ENCODE measurements at places on chromosomes 5 and 9.

DNA sequence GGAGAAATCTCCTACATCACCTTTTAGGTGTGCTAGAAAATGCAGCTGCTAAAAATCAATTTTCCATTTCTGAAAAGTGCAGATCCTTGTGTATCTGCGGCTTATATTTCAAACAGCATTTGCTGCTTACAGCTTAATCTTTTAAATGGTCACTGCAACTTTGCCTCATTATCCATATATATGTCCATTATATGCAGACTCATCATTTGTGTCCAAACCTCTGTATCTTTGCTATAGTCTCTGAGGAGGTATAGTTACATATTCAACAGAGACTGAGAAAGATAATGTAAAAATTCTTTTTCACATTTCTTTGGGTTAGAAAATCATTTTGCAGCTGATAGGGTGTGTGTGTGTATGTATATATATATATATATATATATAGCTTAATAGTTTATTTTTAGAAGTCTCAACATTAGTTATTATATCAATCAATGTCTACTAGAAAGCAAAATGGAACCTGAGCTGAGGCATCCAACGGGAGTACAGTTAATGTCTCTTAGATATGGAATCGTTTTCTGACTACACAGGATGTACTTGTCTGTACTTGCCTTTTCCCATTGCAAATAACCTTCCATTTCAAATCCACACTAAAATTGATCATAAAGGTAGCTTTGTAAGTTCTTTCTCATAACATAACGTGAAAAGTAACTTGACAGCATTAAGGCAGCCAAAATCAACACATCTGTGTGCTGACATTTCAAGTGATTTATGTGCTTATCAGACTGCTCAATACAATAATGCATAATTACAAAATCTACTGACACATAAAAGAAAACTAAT, 267.0 kb upstream of the HAPLN1 start:
- no peak for DNase-seq

DNA sequence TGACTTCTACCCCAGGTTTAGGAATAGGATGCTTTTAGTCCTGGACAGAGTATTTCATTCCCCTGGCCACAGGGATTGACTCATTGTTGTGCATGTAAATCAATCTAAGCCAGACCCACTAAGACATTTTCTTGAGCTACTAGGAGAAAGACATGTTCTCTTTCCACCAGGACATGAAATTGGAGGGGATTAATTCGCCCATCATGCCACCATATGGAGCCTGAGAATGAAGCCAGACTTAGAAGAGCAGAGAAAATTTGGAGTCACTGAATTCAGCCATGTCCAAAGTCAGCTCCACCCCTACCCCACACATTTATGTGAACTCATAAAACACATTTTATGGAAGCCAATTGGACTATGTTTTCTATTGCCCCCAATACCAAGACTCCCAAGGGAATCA, 322.5 kb downstream of the NFIB start:
- DNase-seq: no peak

- no peak for DNase-seq
Observed at GRCh38 chr5:65825408-65826328, 100.7 kb upstream of the ERBIN start.

DNA sequence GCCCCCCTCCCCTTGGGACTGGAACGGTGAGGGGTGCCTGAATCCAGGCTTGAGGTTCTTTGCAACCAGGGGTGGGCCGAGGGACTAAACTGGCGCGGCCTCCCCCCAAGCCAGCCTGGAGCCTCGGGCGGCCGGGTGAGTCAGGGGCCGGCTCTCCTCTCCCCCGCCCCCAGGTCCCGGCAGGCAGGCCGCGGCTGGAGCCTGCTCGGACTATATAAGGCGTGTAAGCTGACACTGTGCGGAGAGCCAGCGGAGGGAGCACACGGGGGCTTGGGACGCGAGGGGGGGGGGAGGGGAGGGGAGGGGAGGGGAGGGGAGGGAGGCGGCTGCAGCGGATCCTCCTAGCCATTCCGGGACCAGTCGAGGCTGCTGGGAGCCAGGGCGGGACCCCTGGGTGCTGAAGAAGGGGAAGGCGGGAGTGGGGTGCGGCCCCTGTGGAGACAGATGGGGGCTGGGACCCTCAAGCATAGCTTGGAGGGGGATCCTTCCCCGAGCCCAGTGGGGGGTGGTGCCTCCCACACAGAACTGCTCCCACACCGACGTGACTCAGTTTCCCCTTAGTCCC, 595 bp downstream of the PDLIM7 start:
- no peak for DNase-seq

- DNase-seq: no peak
Observed at GRCh38 chr5:137492331-137492730, 6.8 kb downstream of the SPOCK1 start.

GRCh38 chr5:148799737-148800527, 26.5 kb upstream of the ADRB2 start:
- no peak for DNase-seq

- DNase-seq: no peak
Observed at GRCh38 chr5:171137768-171138525, 171.1 kb upstream of the TLX3 start.

DNA sequence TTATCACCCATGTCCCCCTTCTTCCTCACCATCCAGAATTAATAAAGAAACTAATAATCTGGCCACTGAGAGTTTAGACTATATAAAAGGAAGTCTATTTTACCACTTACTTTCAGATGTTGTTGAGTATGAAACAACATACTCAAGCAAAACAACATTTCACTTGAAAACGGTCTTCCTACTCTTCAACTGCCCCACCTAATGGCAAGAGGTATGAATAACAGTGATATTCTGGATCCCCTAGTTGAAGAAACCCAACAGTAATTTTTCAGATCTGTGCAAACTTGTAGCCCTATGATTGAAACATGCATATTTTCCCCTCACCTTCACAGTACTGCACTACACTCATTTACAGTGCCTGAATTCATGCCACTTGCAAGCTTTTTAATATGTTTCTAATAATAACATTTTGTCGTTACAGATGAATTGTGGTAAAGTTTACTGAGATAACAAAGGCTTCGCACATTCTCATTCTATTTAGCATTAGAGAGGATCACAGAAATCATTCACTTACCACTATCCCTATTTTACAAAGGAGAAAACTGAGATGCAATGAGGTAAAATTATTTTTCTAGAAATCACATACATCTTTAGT, 267.9 kb upstream of the PDE4D start:
- DNase-seq: no peak

GRCh38 chr5:150299571-150300327, 3.0 kb downstream of the ARSI start:
- no peak for DNase-seq

DNA sequence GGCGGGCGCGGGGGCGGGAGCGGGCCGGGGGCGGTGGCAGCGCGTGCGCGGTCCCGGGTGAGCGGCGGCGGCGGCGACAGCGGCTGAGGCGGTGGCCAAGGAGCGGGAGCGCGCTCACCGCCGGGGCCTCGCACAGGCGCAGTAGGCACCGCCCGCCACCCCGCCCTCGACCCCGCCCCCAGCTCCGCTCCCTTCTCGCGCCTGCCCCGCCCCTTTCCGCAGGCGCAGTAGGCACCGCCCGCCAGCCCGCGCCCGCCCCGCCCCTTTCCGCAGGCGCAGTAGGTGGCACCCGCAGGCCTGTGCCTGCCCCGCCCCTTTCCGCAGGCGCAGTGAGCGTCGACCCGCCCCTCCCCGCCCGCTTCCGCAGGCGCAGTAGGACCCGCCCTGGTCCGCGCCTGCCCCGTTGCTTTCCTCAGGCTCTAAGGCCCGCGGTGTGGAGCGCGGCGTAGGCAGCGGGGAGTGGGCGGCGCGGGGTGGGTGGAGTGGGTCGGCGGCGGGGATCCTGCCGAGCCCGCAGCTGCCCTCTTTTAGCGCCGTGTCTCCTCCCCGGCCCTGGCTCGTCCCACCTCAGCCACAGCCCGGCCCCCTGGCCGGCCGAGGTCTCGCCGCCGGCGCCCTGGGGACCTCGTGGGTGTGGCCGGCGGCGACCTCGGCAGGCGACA, at the start of gene CAMSAP1:
Gene CAMSAP1 (minus strand): TSS at position 116 of the 662 bp plus-strand sequence. CDS start 387 bp downstream, outside the sequence.
- peak; percentile 90 for DNase-seq

DNA sequence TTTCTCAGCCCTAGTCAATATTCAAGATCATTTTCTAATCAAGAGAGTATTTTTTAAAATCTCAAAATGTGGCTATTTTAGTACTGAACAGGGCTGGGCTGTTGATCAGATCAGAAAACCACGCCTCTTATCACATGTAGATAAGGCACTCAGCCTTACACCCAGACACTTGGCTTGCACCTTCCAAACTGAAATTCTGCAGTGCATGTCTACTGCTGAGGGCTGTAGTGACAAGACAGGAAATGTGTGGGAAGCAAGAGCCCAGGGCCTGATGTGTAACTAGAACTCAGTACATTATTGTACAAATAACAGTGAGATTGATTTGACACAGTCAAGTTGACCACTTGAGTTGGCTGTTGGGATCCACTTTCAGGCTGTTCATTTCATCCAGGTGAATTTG, 48.6 kb downstream of the UBE2QL1 start:
- DNase-seq: no peak

- DNase-seq: no peak
Observed at GRCh38 chr9:38687389-38687842, 32.5 kb downstream of the FAM240B start.

DNA sequence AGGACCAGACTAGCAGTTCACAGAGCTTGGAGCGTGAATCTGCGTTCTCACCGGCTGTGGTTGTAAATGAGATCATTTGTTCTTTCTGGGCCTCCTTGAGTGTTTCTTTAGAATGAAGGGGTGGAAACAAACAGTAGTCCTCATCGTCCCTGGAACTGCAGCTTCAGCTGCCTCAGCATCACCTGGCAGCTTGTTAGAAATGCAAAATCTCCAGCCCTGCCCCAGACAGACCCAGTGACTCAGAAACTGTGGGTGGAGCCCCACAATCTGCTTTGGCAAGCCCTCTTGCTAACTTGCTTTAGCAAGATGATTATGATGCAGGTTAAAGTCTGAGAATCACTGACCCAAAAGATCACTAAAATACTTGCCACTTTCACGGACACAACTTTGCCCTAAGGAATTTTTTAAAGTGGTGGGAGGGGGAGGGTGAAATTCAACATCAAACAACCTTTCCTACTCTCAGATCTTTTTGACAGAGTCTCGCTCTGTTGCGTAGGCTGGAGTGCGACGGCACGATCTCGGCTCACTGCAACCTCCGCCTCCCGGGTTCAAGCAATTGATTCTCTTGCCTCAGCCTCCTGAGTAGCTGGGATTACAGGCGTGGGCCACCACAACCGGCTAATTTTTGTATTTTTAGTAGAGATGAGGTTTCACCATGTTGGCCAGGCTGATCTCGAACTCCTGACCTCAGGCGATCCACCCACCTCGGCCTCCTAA, 86.0 kb downstream of the BRINP1 start:
- DNase-seq: peak; percentile 31

- no peak for DNase-seq
Observed at GRCh38 chr9:113574441-113575262, 111.1 kb downstream of the RGS3 start.

DNA sequence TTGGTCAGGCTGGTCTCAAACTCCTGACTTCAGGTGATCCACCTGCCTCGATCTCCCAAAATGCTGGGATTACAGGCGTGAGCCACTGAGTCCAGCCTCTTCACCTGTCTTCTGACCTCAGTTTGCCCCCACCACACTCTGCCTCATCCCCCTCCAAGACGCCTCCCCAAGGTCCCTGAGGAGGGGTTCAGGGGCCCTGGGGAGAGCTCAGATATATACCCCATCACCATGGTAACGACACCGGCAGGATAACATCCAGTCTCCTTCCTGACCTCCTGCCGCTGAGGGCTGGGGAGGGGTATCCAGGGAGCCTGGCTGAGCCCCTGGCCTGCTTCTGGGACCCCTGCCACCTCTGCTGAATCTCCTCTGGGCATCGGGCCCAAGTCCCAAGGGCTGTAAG, 19.7 kb upstream of the PSD2 start:
- DNase-seq: no peak

DNA sequence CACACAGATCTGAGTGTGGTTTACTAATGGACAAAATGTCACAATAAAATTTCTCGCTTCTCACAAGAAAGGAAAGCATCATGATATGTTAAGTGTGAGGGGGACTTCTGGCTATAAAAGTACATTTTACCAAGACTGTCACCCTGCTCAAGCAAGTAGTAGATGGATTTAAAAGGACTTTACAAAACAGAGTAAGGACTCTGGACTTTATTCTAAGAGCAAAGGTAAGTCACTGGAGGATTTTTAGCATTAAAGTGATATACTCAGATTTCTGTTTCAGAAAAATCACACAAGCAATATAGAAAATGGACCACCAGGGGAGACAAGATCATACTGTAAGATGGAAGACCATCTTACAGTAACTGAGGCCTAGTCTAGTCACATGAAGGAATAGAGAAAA, 19.7 kb downstream of the FANCC start:
- no peak for DNase-seq

- DNase-seq: no peak
Observed at GRCh38 chr5:53276825-53277224, 167.3 kb upstream of the MOCS2 start.

DNA sequence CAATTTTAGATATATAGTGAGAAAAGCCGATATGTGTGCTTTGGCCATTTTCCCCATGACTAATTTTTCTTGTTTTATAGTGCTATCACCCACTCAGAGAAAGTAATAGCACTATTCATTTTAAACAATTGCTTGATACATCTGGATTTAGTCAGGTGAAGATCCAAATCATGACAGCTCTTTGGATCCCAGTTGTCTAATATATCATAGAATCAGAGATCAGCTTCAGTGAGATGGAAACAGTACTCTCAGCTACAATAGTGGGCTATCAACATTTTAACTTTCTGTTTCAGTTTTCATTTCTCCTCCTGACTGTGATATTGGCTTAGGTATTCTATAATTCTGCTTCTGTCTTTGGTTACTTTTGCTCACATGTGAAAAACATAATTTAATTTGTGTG, 38.7 kb downstream of the VCAN start:
- DNase-seq: no peak

DNA sequence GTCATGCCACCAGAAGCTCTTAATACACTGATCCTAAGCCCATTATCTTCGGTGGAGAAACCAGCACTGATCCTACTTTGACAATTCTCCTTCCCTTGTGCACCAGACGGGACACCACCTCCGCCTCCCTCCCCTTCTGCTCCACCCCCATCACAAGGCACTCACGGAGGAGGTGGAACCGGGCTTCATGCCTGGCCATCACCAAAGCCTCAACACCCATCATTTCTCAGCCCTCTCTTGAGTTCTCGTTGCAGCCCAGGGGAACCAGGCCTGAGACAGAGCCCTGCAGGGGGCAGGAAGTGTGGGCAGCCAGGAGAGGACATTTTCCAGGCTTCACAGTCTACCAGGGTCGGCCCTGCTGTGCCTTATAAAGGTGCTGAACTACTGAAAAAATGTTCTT, 160.5 kb downstream of the GOLPH3 start:
- DNase-seq: no peak

GRCh38 chr9:18726546-18726945, 252.6 kb downstream of the ADAMTSL1 start:
- DNase-seq: no peak

GRCh38 chr5:105506692-105507277, 1944.2 kb upstream of the NUDT12 start:
- no peak for DNase-seq

GRCh38 chr5:153827397-153827796, 211.3 kb downstream of the FAM114A2 start:
- peak; percentile 51 for DNase-seq

Measured in hippocampal formation (tissue), 2 donors.